ENCODE measurements at places on chromosomes 7 and 10. TPM values are rescaled to one million over a fixed set of nuclear protein-coding genes. Genes with fewer than 3 reads are reported as not detected.

GRCh38 chr7:123712619-123713018, 36.2 kb downstream of the WASL start:
- peaks cover 11% of the 10 kb centered on the region for H3K36me3 ChIP-seq
- H3K27me3 ChIP-seq: no peaks in the 10 kb centered on the region
- H3K4me1 ChIP-seq: peaks cover 25% of the 10 kb centered on the region
- H3K4me3 ChIP-seq: no peak overlapping the region

DNA sequence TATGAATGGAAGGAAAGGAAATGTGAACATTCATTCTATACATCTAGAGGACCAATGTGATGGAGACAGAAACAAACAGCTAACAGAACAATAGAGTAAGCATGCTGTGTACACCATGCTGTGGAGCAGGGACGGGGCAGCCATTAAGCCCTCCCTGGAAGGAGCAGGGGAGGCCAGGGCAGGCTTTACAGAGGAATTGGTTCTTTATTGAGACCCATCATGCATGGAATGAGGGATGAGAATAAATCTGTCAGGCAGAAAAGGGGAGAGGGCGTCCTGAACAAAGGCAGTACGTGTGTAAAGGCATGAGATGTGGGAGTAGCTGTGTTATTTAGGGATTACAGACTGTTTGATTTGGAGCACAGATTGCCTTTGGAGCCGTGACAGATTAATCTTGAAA, 35.2 kb downstream of the STK17A start:
- H3K27ac ChIP-seq: no peak overlapping the region
- no peak overlapping the region for H3K4me3 ChIP-seq

DNA sequence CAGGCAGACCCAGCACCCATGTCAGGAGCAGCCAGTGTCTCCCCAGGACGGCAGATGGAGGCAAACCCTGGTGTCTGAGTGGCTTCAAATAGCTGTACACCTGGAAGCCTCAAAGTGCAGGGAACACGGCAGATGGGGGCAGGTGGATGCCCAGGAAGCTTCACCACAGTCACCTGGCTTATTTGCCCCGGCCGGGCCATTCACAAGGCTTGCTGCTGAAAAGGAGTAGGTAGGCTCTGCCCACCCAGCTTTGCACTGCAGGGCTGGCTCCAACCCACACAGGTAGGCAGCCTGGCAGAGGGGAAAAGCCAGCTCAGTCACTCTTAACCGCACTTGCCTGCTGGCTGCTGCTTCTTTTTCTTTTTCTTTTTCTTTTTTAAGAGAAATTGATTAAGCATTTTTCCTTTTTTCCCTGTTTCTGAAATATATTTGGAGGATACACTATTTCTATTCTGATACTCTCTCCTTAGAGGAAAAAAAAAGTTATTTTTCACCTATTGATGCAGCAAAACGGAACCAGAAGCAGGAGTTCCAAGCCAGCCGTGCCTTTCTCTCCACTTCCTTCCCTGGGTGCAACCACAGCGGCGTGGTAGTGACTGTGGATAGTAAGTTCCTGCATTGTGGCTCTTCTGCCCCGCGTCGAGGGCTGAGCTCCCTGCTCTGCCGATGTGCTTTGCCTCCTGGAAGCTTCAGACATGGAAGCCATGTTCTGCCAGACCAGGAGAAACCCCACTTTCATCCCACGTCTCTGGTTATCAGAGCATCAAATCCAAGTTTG, 118.3 kb downstream of the KLF6 start:
- H3K4me1 ChIP-seq: no peaks in the 10 kb centered on the region
- DNase-seq: no peak
- no peaks in the 10 kb centered on the region for H3K27me3 ChIP-seq
- no peaks in the 10 kb centered on the region for H3K36me3 ChIP-seq
- H3K27ac ChIP-seq: no peak overlapping the region

Gene LIPN
- total RNA-seq: not detected

- no peak overlapping the region for H3K4me3 ChIP-seq
- H3K36me3 ChIP-seq: no peaks in the 10 kb centered on the region
- no peaks in the 10 kb centered on the region for H3K4me1 ChIP-seq
- H3K27me3 ChIP-seq: no peaks in the 10 kb centered on the region
These were observed 595.0 kb downstream of the ARL4A start for GRCh38 chr7:13282377-13282980.

GRCh38 chr10:56469482-56469881, 108.4 kb upstream of the ZWINT start:
- no peaks in the 10 kb centered on the region for H3K36me3 ChIP-seq
- no peaks in the 10 kb centered on the region for H3K27me3 ChIP-seq
- no peak overlapping the region for H3K27ac ChIP-seq
- DNase-seq: no peak
- H3K4me3 ChIP-seq: no peak overlapping the region

GRCh38 chr7:137974766-137975165, 27.1 kb downstream of the CREB3L2 start:
- H3K36me3 ChIP-seq: no peaks in the 10 kb centered on the region
- peak overlapping the region; percentile 54 for H3K27ac ChIP-seq
- no peaks in the 10 kb centered on the region for H3K27me3 ChIP-seq
- DNase-seq: no peak
- H3K4me3 ChIP-seq: no peak overlapping the region

GRCh38 chr7:143987513-143987912, 12.6 kb upstream of the OR6B1 start:
- no peak overlapping the region for H3K27ac ChIP-seq
- no peaks in the 10 kb centered on the region for H3K4me1 ChIP-seq
- DNase-seq: no peak
- no peak overlapping the region for H3K4me3 ChIP-seq
- no peaks in the 10 kb centered on the region for H3K27me3 ChIP-seq

DNA sequence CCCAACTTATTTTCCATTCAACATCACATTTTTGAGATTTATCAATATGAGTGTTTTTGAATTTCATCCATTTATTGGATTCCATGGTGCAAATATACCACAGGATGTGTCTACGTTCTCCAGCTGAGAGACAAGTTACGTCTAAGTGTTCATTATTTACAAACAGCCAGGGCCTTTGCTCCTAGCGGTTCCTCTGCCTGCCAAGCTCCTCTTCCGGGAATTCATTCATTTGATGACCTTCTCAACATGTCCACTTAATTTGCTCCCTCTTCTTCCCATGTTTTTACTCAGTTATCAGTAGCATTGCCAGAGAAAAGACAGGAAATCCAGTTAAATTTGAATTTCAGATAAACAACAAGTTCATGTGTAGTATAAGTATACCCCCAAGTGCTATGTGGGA, 321.7 kb downstream of the PRPF18 start:
- no peaks in the 10 kb centered on the region for H3K4me1 ChIP-seq
- H3K27ac ChIP-seq: no peak overlapping the region
- H3K4me3 ChIP-seq: no peak overlapping the region
- no peaks in the 10 kb centered on the region for H3K36me3 ChIP-seq

DNA sequence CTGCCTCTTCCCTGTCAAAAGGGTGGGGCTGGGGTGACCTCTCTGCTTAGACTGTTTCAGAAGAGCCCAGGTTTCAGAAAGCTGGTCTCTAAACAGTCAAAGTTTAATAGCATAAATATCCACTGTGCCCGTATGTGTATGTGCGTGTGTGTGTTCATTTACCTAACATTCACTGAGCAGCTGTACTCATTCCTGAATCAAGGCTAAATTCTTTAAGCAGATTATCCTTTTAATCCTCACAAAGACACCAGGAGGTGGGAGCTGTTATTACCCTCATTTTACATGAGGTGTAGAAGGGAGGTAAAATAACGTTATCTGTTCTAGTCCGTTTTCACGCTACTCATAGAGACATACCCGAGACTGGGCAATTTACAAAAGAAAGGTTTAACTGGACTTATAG, 72.2 kb downstream of the RSU1 start:
- H3K4me3 ChIP-seq: no peak overlapping the region
- H3K4me1 ChIP-seq: no peaks in the 10 kb centered on the region
- no peak for DNase-seq
- H3K27me3 ChIP-seq: no peaks in the 10 kb centered on the region

Gene ALOX5
- 16.0 TPM for total RNA-seq

Gene TNRC18
- 53.6 TPM for total RNA-seq

DNA sequence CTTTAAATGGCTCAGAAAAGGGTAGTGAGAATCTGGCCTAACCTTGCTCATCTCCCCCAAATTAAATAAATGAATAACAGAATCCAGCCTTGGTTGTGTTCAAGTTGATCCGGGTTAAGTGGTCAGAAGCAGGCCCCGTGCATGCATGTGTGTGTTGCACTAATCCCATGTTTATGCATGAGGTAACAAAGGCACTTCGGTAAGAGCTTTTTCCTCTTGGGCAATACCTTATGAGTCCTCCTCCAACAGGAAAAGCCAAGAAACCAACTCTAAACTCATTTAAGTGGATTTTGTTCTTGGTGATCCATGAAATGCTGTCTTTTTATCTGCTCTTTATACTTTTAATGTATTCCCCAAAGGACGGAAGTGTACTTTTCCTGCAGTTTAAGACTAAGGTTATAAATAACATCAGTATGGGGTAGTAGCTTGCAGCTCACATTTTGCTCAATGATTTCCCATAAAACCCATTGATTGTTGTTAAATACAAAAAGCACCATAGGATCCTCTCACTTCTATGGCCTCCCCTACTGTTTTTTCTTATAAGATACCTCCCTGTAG, 104.9 kb upstream of the YAE1 start:
- H3K27me3 ChIP-seq: no peaks in the 10 kb centered on the region
- no peak overlapping the region for H3K27ac ChIP-seq
- H3K4me1 ChIP-seq: no peaks in the 10 kb centered on the region
- no peak for DNase-seq

- H3K36me3 ChIP-seq: peaks cover 26% of the 10 kb centered on the region
- H3K27me3 ChIP-seq: no peaks in the 10 kb centered on the region
- H3K4me1 ChIP-seq: no peaks in the 10 kb centered on the region
- H3K4me3 ChIP-seq: no peak overlapping the region
These were observed 57.7 kb downstream of the ATAD1 start for GRCh38 chr10:87760195-87760905.

DNA sequence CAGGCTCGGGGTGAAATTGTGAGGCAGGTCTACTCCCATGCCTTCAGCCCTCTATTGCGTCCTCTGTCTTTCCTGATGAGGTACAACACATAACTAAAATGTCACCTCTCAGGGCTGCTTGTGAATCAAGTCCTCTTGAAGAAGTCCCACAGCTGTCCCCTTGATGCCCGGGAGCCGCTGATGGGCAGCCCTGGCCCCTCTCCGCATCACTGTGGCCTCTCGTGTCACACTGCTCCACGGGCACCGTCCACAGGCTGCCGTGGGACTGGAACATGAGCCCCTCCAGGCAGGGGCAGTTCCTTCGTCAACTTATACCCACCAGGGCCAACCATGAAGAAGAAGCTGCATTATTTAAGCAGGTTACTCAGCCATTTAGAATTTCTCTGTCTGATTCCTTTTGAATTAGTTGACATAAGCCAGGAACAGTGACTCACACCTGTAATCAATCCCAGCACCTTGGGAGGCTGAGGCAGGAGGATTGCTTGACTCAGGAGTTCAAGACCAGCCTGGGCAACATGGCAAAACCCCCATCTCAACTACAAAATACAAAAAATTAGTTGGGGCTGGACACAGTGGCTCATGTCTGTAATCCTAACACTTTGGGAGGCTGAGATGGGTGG, 58.5 kb upstream of the UBE3C start:
- no peak overlapping the region for H3K4me3 ChIP-seq
- no peaks in the 10 kb centered on the region for H3K4me1 ChIP-seq
- H3K27ac ChIP-seq: no peak overlapping the region

DNA sequence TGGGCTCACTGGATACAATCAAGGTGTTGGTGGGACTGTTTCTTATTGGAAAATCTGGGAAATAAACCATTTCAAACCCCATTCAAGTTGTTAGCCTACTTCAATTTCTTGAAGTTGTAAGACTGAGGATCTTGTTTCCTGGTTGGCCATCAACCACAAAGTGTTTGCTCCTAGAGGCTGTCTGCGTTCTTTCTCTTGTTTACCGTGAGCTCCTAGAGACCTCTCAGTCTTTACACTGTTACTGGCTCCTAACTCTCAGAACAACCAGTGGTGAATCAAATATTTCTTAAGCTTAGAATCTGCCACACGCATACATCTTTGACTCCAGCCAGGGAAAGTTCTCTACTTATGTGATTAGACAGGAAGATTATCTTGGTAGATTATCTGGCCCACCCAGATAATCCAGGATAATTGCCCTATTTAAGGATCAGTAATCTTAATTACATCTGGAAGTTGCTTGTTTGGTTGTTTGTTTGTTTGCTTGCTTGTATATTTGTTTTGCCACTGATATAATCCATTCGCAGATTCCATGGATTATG, 798.7 kb downstream of the IPMK start:
- no peak for DNase-seq
- H3K36me3 ChIP-seq: no peaks in the 10 kb centered on the region
- no peaks in the 10 kb centered on the region for H3K4me1 ChIP-seq
- no peak overlapping the region for H3K27ac ChIP-seq
- no peak overlapping the region for H3K4me3 ChIP-seq

DNA sequence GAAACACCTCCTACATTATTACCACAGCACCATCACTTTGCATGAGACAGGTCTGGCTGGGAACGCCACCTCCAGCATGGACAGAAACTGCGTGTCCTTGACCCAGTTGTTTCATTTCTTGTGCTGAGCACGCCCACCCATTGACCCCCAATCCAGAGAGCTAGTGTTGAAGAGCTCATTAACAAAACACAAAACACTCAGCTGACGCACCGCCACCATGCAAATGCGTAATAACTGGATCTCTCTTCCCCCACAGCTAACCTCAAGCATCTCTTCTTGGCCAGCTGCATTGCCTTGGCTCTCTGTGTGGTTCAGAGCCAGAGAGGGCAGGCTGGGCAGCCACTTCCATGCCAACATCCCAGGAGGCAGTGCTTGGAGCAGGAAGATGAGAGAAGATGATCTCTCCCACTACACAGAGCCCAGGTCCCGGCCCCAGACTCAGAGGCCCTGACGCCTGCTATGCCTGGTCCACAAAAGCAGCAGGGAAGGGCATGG, 173.5 kb downstream of the PLXNA4 start:
- peak; percentile 73 for DNase-seq
- H3K4me1 ChIP-seq: no peaks in the 10 kb centered on the region
- peak overlapping the region; percentile 48 for H3K27ac ChIP-seq

DNA sequence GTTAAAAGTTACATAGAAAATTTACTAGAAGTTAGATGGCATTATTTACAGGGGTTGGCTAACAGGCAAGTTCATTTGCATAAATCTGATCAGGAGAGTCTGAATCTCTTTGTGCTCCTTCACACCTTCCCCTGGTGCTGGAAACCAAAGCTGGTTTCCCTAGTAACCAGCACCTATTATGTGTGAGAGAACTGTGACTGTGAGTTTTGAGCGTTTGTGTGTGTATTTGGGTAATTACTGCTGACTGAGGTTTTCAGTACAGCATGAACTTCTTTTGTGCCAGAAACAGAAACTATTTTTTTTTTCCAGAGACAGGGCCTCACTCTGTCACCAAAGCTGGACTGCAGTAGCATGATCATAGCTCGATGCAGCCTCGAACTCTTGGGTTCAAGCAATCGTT, 10.3 kb upstream of the IFIT1B start:
- peaks cover 33% of the 10 kb centered on the region for H3K4me1 ChIP-seq
- no peak for DNase-seq
- H3K4me3 ChIP-seq: no peak overlapping the region
- H3K27me3 ChIP-seq: no peaks in the 10 kb centered on the region
- no peak overlapping the region for H3K27ac ChIP-seq

Gene ACBD7
- not detected for total RNA-seq

GRCh38 chr7:68689087-68689433, 909.2 kb upstream of the AUTS2 start:
- no peak overlapping the region for H3K4me3 ChIP-seq
- no peak for DNase-seq
- no peaks in the 10 kb centered on the region for H3K36me3 ChIP-seq
- no peaks in the 10 kb centered on the region for H3K4me1 ChIP-seq
